Urothelium cell line (cell line): ENCODE measurements at places on chromosomes 3 and 15.

GRCh38 chr15:58374147-58374546, 57.6 kb upstream of the LIPC start:
- no peak for DNase-seq

GRCh38 chr15:55758580-55758986, 15.6 kb upstream of the PRTG start:
- DNase-seq: no peak

- DNase-seq: no peak
Observed at GRCh38 chr15:40825661-40826422, 2.7 kb downstream of the PPP1R14D start.

DNA sequence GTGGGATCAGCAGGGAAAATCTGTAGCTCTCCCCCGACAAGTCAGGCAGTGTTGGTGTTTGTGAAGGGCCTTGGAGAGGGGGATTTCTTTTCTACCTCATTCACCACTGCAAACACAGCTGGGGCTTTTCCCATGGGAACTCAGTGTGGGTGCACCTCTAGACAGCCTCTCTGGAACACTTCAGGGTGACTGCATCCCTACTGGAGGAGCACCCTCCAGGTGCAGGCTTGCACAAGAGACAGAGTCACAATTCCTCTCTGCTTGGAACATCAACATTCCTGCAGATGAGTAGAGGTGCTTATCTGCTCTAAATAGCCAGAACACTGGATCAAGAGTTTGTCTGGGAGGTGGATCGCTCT, 72.7 kb upstream of the AKAP13 start:
- no peak for DNase-seq
